Mesendoderm (in vitro differentiated cells): ENCODE measurements at places on chromosomes 6 and 20.

DNA sequence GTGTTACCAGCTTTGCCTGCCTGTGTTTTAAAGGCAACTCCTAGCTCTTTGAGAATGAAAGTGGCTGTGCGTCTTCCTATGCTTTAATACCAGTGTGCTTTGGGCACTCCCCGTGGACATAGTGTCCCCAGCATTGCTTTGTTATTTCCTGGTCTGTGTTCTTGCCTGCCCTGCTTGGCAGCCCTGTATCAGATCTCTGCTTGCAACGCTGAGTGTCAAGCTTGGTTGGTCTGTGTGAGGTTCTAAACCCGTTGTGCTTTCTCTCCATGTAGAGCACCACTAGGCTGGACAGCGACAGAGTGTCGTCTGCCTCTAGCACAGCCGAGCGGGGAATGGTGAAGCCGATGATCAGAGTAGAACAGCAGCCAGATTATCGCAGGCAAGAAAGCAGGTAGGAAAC, 80.2 kb downstream of the AFDN start:
- peak; percentile 26 for DNase-seq

DNA sequence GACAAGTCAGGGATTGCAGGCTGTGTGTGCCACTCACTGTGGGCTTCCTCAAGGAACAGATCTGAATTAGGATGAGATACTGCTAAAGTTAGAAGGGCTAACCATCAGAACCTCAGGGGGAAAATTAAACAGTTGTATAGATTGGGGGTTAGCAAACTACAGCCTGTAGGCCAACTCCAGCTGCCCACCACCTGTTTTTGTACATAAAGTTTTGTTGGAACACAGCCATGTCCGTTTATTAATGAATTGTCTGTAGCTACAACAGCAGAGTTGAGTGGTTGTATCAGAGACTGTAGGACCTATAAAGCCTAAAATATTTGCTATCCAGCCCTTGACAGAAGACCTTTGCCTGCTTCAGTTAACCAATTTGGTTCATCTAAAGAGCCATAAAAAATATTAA, 127.2 kb upstream of the ECI2 start:
- no peak for DNase-seq

DNA sequence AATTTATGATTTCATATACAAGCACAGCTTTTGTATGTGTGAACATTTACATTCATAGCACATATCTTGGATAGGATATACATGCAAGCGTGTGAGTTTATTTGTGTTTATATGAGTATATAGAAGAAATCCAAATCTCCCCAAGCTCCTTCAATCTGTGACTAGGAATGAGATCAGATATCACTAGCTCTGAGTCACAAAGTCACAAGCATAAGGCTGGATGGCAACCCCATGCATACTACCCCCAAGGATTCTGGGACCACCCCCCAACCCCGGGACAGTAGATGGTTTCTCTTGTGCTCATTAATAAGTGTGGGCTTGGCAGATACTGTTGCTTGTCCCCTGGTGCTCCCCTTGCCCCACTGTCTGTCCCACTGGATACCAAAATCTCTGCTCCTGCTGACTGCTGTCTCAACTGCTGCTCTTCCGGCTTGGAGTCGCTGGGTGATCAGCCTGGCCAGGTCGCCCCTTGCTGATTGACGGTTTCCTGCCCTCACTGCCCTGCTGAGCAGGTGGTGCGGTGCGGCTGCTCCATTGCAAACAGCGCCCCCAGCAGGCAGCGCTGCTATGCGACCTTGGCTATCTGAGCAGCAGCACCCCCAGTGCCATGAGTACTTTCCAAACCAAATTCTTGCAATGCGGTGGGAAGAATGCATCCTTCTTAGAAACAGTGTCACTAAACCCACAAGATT, 279.4 kb downstream of the CD83 start:
- peak; percentile 90 for DNase-seq

- DNase-seq, result no peak
Observed at GRCh38 chr6:120112980-120113379, 763.4 kb upstream of the MAN1A1 start.

DNA sequence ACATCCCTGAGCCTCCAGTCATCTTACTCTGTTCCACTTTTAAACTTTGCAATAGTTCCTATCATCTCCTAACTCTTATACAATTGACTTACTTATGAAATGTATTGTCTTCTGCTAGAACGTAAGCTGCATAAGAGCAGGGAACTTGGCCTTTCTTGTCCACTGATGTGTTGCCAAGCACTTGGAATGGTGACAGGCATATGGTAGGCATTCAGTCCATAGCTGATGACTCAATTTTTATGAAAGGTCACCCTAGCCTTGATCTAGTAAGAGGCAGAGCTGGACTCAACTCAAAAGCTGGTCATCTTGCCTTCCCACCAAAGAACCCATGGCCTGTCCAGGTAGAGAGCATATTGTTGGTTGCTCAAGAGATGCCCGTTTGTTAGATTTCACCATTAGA, 82.4 kb upstream of the FAM184A start:
- no peak for DNase-seq

- no peak for DNase-seq
Observed at GRCh38 chr20:61529354-61529753, 277.3 kb downstream of the CDH4 start.

- no peak for DNase-seq
Observed at GRCh38 chr6:105319331-105319730, 83.6 kb downstream of the PREP start.

- no peak for DNase-seq
Observed at GRCh38 chr6:189676-190075, 102.6 kb upstream of the DUSP22 start.

DNA sequence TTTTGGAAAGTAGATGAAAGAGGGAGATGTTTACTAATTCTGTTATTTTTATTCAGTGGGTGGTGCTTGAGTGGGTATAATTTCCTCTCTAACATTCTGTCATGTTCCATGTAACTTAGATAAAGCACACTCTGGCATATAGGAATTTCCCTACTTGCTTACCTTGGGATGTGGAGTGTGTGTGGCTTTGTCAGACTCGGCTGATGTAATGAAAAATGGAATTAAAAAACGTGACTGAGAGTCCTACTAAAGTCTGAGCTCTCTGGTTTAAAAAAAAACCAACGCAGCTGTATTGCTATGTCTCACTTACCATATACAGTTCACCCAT, 98.3 kb downstream of the JARID2 start:
- no peak for DNase-seq

DNA sequence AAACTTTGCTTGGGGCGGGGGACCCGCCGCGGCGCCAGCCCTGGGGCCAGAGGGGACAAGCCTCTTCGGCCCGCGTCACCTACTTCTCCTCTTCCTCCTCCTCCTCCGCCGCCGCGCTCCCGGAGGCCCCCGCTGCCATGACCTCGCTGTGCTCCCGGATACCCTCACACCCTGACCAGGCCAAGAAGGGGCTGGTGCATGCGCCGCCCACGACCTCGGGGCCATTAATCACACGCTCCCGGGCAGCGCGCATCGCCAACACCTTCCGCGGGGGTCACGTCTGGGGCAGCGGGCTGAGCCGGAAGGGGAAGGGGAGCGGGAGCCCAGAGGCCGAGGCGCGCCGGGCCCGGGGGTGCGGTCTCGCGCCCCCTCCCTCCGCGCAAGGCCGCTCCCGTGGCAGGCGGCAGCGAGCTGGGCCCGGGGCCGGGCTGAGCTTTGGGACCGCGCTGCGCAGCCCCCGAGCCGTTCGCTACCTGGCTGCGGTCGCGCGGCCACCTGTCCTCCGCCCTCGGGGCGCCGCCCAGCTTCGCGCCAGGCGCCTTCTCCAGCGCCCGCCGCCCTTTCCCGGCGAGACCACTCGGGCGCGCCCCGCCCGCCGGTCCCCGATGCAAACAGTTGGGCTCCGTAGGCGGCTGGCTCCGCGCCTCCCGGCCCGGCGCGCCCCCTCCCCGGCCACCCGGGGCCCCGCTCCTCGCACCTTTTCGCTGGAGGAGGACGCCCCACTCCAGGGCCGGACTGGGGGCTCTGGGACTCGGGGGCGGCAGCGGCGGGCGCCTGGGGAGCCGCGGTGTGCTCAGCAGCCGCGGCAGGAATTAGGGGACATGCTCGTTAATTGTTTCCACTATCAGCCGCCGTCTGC, 575 bp upstream of the CNR1 start:
- DNase-seq, result peak; percentile 42

- DNase-seq, result no peak
Observed at GRCh38 chr20:16052456-16052855, 520.8 kb downstream of the KIF16B start.

DNA sequence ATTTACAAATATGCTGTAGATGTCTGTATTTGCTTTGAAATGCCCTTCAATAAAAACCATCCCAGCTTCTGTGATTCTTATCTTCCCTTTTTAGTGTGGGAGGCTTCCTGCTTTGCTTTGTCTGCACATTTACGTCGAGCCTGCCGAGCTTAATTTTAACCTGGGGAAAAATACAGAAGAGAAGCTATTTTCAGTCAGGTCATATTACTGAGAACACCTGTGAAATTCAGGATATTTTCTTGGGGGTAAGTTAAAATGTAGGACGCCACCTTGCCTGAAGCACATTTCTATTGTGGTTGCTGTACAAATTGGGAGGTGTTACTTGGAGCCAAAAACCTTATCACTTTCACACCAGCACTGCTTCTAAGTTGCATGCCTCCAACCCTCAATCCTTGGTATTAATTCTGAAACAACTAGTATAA, 43.6 kb upstream of the FUCA2 start:
- DNase-seq, result no peak

DNA sequence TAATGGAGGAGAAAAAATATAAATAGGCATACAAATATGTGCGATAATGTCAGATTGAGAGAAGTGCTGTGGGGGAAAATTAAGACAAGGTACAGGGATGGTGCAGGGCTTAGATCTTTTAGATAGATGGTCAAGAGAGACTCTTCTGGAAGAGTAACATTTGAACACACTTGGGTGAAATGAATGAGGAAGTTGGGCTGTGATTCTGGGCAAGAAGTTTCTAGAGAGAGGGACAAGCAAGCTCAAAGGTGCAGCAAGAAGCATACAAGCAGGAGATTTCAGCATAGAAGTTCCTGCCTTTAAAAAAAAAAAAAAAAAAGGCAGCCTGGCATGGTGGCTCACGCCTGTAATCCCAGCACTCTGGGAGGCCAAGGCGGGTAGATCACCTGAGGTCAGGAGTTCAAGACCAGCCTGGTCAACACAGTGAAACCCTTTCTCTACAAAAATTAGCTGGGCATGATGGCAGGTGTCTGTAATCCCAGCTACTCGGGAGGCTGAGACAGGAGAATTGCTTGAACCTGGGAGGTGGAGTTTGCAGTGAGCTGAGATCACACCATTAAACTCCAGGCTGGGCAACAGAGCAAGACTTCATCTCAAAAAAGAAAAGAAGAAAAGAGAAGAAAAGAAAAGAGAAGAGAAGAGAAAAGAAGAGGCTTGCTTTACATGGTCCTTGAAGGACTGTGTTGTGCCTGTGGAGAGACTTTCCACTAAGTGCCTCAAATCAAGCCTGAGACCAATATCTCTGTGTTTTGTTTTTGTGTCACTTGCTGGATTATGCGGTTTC, 9.7 kb upstream of the CD83 start:
- no peak for DNase-seq

- DNase-seq, result no peak
Observed at GRCh38 chr20:43812216-43812615, 85.4 kb upstream of the GTSF1L start.

DNA sequence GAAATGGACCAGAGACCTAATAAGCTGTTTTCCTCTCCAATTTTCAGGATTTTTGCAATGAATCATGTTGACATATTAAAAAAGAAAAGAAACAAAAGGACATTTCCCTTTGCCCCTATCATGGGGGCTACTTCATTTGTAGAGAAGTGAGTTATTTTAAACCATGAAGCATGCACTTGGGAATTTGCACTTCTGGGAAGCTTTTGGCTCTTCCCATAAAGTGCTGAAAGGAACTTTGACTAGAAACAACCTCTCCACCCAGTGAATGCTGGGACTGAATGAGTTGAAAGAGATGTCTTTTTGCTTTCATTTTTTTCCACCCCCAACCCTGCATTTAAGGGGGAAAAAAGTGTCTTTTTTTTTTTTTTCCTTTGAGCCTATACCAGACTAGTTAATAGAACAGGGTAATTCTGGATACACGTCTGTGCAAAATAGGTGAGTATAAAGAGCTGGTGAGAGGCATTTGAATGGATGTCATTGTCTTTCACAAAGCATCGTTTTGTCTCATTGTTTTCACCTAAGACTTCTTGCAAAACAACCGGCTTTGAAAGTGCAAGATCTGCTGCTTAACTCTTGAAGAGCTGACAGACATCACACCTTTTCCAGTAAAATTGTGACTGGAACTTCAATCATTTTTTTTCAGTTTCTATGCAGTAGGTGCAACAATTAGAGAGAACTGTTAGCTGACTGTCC, 138.7 kb upstream of the BACH2 start:
- no peak for DNase-seq

- no peak for DNase-seq
Observed at GRCh38 chr6:92479831-92480230, 939.5 kb downstream of the EPHA7 start.

GRCh38 chr6:55047451-55048044, 126.8 kb upstream of the HCRTR2 start:
- DNase-seq, result no peak

DNA sequence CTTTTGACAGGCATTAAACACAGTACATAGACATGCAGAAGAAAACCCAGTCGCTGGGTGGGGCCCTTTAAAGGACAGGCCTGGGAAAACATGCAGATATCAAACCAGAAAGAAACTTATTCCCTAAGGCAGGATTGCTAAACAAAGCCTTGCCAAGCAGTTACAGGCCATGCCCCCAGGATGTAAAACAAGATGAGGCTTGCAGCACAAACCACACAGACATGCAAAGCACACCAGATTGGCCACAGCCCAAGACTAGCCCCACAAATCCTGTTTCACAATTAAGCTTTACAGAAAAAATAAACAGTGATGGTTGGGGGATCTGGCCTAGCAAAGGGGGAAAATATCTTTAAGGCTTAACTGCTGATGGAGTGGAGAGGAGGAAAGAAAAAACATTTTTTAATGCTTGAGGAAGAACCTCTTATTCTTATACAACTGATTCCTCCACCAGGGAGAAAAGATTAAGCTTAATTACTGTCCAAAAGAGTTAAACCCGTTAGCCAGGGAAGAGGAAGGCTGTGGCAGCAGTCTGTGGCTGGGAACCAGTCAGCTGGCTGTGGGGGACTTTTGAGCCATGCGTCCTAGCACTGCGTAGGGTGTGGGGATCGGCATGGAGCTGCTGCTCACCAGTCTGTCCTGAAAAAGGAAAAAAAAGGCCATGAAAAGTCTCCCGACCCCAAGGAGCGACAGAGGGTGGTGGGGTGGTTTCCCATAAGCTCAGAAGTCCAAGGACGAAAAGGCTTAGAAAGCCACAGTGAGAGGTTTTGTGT, 28.4 kb downstream of the COL19A1 start:
- peak; percentile 57 for DNase-seq

DNA sequence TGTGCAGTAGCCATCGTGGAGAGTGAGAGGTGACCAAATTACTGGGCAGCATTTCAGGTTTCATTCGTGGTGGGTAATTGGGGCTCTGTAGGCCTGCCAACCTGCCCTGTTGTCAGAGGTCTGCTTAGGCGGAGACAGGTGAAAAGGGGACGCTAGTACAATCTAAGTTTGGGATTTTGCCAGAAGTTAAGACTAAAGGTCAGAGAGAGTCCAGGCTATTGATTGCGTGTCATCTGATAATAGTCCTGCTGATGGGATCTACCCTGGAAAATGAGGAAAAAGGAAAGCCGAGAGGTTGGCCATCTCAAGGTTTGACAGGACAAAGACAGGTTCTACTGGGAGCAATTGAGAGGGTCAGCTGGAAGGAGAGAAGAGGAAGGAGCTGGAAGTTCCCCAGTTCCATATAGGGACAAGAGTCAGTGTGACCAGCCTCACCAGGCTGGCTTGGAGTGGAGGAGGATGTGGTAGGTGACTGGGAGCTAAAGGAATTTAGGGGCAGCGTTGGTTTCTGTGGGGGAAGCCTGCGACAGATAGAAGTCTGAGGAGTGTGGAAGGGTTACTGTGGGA, 10.9 kb downstream of the ARFGEF2 start:
- no peak for DNase-seq
